ENCODE measurements at places on chromosomes 6 and 20.

GRCh38 chr6:121479486-121480098, 44.1 kb downstream of the GJA1 start:
- no peak for DNase-seq

DNA sequence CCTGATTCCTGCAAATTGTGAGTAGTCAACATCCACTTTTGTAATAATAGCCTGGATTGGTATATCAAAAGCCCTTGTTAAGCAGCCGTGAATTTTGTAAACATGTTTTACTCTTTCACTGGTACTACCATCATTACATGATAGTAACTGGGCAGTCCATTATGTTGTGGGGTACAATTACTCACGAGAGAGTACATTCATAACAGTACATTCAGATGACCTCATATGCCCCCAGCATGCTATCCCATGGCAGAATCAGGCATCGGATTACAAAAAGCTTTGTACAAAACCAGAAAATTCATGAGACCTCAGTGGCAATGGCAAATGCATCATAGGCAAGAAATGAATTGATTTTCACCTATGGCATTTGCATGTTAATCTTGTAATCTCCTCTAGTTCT, 166.2 kb downstream of the EPM2A start:
- no peak for DNase-seq

DNA sequence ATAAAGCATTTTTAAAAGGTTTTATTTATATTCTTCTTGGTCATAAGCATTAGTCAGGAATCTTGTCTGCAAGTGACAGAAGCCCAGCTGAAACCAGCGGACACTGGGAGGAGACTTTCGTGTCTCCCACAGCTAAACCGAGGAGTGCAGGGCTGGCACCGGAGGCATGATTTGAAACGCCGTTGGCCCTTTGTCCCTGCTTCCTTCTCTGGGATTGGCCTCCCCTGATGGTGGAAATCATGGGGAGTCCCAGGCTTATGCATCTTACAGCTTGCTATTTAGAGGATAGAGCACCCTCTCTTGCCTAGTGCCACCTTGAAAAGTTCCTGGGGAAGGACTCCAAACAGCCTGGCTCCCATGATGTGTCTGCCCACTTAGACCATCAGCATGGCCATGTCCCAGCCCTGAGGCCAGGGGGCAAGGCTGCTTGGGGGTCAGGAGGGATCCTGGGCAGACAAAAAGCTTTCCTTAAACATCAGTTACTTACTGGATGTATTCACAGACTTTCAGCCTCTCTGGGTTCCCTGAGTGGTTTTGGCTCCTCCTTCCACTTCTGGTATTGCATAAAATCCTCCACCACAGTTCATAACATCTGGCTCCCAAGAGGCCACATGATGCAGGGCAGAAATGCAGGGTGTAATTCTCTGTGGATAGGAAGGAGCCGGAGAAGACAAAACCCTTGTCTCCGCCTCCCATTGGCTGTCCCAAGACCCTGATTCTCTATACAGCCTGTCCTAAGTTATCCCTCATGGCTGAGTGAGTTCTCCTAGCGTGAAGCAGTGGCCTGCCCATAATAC, 49.3 kb upstream of the INSM1 start:
- no peak for DNase-seq

DNA sequence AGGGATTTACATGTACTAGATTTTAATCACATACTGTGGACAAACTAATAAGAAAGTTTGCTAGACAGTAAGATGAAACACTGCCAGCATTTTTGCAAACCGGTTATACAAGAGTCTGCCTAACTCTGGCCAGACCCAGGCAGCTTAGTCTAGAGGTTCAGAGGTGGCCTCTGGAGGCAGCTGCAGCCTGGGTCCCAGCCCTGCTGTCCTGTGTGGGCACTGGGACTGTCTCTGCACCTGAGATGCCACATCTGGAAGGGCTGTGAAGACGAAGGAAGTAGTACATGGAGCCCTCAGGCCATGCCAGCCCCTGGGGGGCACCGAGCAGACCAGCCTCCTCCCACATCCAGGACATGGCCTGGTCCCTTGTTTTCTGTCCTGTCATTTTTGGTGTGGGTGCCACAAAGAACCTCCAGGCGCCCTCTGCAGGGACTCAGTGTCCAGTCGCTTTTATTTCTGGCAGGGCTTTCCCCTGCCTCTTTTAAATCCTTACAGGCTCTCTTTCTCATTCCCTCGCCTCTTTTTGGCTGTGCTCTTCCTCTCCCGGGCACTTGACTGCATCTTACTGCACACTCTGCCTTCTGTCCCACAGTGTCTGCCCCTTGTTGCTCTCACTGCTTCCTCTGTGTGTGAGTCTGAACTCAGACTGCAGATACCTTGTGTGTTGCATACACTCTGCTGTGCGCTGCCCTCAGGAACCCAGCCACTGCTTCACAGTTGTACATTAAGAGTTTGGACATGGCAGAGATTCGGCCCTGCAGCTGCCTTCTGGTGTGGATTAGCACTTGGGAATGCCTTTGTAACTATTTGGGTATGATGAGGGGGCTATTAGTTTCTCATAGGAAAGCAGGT, 216.7 kb downstream of the ZDHHC14 start:
- DNase-seq, result peak; percentile 27

GRCh38 chr20:49701241-49701790, 12.4 kb downstream of the B4GALT5 start:
- DNase-seq, result no peak

GRCh38 chr6:79048611-79049010, 29.4 kb downstream of the PHIP start:
- DNase-seq, result no peak

DNA sequence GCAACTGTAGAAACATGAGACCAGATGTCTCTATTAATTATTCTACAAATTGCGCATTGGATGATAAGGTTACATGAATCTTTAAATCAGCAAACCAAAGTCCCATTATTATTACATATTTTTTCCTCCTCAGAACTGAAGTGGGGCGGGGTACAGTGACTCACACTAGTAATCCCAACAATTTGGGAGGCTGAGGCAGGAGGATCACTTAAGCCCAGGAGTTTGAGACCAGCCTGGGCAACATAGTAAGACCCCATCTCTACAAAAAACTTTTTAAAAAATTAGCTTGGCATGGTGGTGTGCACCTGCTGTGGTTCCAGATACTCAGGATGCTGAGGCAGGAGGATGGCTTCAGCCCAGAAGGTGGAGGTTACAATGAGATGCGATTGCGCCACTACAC, 29.0 kb downstream of the HFE start:
- DNase-seq, result no peak

- no peak for DNase-seq
Measured at GRCh38 chr6:42182101-42182500, 8.9 kb downstream of the GUCA1A start.

DNA sequence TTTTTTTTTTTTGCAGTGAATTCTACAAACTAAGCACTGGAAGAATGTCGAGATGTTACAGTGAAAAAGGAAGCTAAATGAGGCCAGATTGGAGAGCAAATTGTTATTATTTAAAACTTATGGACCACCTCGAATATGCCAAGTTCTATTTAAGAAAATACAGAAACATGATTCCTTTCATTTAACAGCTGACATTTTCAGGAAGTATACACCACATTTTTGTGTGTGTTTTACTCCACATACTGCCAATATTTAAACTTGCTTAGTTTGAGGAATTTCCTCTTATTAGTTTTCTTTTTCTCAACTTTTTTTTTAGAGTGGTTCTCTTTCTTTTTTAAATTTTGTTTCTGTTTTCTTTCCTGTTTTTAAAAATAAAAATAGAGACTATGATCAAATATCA, 37.0 kb upstream of the GCLC start:
- no peak for DNase-seq

DNA sequence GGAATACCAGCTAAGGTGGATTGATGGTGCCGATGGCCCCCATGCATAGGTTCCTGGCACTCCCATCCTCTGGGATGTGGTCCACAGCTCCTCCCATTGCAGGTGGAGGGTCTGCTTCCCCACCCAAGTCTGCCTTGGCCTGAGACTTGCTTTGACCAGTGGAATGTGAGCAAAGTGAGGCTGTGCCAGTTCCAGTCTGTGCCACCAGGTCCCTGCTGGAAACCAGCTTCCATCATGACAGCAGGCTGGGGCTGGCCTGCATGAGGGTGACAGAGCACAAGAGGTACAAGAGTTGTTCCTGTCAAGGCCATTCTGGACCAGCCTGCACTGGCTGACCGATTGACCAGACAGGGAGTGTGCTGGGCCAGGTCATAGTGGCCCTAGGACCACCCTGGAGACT, 27.0 kb upstream of the CCR6 start:
- DNase-seq, result no peak

DNA sequence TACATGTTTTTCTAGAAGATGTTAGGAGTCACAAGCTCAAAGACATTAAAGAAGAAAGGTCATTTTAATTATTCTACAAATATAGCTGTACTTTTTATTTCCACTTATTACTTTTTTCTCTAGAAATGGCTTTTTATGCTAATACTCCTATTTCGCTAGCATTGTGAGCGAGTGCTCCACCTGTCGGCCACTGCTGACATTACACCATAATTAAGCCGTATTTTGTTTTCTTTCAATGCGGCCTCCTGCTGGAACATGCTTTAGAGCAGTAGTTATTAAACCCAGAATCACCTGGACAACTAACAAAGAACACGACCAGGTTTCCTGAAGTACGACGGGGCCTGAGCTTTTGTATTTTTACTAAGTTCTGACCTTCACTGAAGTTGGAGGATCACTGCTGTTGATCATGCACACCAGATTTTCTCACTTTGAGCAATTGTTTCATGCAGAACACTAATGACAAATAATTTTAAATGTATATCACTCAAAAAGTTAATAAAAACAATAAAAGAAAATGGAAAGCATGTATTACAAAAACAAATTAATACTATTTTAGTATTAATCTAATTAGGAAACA, 74.1 kb upstream of the PAK5 start:
- DNase-seq, result peak; percentile 22

DNA sequence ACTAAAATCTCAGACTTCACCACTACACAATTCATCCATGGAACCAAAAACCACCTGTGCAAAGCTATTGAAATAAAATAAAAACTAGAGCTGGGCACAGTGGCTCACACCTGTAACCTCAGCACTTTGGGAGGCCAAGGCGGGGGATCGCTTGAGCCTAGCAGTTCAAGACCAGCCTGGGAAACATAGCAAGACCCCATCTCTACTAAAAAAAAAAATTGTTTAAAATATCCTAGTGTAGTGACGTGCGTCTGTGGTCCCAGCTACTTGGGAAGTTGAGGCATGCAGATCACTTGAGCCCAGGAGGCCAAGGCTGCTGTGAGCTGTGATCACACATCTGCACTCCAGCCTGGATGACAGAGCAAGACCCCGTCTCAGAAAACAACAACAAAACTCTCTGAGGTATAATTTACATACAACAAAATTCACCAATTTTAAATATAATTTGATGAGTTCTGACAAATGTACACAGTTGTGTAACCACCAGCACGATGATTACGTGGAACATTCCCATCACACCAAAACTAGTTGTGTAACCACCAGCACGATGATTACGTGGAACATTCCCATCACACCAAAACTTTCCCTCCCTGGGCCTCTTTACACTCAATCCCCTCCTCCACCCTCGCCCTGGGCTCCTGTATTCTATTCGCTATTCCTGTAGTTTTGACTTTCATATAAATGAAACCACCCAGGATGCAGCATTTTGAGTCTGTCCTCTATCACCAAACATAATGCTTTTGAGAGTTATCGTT, 107.5 kb downstream of the TAF4 start:
- no peak for DNase-seq

DNA sequence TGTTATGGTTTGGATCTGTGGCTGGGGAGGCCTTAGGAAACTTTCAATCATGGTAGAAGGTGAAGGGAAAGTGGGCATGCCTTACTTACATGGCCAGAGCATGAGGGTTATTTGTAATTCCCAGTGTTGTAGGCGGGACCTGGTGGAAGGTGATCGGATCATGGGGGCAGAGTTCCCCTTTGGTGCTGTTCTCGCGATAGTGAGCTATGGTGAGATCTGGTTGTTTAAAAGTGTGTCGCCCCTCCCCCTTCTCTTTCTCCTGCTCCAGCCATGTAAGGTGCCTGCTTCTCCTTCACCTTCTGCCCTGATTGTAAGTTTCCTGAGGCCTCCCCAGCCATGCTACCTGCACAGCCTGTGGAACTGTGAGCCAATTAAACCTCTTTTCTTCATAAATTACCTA, 145.8 kb downstream of the TFAP2C start:
- no peak for DNase-seq

DNA sequence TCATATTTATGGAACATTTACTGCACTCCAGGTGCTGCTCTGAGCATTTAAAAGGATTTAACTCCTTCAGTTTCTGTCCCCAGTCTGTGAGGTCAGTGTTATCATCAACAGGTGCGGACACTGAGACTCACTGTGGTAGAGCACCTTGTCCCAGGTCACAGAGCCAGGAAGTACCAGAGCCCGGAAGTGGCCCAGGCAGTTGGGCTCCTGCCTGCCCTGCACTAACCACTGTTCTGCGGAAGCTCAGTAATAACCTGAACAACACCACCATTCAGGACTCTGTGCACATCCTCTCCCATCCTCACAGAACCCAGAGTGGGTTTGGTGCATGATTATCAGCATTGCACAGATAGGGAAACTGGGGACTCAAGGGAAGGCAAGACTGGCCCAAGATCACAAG, 16.8 kb upstream of the SIRPG start:
- no peak for DNase-seq

- DNase-seq, result no peak
Measured at GRCh38 chr6:138000941-138001340, 106.3 kb downstream of the PERP start.

DNA sequence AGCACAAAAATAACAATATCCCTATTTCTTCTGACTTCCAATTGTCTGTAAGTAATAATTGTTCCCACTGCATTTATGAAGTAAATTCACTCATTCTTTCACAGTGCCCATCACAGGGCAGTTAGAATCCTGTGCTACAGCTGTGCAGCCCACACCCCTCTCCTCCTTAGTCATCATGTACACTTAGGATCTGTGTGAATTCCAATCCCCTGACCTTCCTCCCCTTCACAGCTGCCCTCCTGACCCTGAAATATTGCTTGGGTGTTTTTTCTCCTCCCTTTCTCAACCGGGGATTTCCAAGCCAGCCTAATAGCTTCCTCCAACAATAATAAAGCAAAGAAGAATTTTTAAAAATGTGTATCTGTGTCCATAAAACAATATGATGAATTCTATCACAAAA, 91.5 kb upstream of the BEND6 start:
- no peak for DNase-seq

GRCh38 chr6:78594668-78595066, 272.7 kb upstream of the IRAK1BP1 start:
- no peak for DNase-seq
